Activated CD8-positive, alpha-beta memory T cell treated with anti-CD3 and anti-CD28 coated beads, Interleukin-2, amount 50 U/mL, for 4 hours (primary cell): ENCODE measurements at places on chromosomes 5 and 9.
A peak's percentile ranks its signal among the peaks of the same experiment; 100 is the strongest.

GRCh38 chr9:20112205-20112783 is 323.5 kb upstream of the SLC24A2 start:
- no peak for DNase-seq

GRCh38 chr5:150660108-150660831 is 781 bp upstream of the MYOZ3 start:
- DNase-seq: no peak

- no peak for DNase-seq
Measured at GRCh38 chr9:128043467-128043868, 23.7 kb downstream of the NAIF1 start.

- DNase-seq: no peak
Measured at GRCh38 chr9:98654247-98654646, 54.5 kb downstream of the GABBR2 start.

- DNase-seq: no peak
Measured at GRCh38 chr5:86971034-86971571, 296.6 kb upstream of the RASA1 start.

GRCh38 chr5:168513861-168514428 is 15.2 kb upstream of the FBLL1 start:
- DNase-seq: no peak

DNA sequence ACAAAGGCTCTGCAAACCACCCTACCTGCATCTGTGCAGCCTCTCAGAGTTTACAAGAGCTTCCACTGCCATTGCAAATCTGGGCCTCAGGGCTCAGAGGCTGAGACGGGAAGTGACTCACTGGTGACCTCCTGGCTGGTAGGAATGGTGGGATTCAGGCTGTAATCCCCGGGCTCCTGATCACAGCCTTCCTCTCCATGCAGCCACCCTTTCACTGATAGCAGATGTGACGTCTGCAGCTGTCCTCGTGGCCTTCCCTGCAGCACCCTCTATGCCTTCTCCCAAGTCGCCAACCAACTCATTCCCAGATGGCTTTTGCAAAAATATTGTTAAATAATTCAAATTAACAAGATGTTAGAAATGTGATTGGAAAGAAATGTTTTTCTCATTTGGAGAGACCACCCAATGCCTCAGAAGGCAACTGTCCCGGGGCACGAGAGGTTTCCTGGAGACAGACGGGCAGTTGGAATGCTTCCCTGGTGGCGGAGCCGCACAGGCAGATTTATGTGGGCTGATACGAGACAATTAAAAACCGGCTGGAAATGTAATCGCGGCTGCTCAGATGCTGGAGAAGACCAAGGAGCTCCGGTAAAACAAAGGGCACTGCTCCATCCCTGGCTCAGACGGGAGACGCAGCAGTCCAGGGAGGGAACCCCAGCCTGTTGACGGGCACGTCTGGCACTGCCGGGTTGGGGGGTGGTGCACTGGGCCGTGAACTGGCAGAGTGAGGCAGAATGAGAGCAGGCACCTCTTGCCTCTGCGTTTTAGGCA is 34.4 kb upstream of the SLC25A51 start:
- DNase-seq: no peak

DNA sequence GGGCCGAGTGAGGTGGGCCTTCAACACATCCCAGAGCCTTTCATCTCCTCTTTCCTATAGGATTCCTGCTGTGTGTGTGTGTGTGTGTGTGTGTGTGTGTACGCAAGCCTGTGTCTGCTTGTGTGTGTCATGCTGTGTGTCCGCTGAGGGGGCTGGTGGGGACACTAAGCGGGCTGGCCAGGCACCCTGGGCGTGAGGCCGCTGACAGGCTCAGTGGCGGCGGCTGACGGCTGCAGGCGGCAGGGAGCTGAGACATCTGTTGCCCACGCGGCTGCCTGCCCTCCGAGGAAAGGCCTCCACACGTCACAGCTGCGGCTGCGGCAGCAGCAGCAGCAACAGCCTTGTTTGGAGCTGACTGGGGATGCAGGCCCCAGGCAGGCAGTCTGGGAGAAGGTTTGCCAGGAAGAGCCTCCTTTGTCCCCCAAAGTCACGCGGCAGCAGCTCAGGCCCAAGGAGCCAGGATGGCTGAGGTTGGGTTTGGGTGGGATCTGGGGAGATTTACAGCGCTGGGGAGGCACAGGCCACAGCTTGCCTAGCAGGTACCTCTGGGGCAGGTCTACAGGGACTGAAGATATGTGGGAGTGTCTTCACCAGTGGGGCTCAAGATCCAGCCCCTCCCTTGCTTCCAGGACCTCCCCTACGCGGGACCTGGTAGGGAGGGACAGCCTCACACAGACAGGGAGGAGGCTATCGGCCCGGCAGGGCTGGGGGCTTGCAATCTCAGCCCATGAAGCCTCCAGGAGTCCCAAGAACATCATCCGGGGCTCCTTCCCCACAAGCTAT is 1.8 kb downstream of the PDLIM4 start:
- peak; percentile 9 for DNase-seq

DNA sequence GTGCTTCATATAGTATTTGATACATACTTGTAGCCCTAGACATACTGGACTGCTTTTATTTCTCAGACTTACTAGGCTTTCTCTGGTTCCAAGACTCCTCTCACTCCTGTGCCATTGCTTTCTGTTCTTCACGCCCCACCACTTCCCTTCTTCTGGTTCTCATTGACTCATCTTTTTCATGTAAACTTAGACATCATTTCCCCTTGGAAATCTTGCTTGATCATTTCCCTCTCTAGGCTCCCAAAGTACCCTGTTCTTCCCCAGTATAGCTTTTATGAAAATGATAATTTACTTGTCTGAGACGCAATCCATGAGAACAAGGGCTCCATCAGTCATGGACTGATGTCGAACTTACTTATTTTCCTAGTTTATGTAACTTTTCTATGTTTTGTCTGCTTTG is 83.5 kb downstream of the TLR4 start:
- DNase-seq: no peak

DNA sequence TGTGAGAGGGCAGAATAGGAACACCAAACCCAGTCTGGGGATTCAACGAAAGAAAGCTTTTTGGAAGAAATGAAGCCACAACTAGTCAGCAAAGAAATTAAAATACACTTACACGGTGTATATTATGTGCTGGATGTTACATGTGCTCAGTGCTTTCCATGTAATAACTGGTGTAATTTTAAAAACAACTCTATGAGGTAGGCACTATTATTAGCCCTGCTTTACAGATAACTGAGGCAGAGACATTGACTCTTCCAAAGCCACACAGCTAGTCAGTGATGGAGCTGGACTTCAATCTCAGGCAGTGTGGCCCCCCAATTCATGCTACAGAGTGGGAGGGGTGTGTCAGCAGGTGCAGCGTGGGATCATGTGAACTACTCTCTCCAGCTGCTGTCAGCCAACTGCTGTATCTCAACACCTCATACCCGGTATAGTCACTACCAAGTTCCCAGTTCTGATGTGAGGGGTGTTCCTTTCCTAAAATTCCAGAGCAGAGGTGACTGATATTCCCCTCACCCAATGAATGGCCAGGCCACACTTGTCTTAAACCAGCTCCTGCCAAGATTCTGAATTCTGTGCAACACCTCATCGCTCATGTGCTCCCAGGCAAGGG is 33.8 kb upstream of the TJP2 start:
- no peak for DNase-seq

GRCh38 chr9:16386007-16386826 is 484.3 kb downstream of the BNC2 start:
- DNase-seq: no peak

DNA sequence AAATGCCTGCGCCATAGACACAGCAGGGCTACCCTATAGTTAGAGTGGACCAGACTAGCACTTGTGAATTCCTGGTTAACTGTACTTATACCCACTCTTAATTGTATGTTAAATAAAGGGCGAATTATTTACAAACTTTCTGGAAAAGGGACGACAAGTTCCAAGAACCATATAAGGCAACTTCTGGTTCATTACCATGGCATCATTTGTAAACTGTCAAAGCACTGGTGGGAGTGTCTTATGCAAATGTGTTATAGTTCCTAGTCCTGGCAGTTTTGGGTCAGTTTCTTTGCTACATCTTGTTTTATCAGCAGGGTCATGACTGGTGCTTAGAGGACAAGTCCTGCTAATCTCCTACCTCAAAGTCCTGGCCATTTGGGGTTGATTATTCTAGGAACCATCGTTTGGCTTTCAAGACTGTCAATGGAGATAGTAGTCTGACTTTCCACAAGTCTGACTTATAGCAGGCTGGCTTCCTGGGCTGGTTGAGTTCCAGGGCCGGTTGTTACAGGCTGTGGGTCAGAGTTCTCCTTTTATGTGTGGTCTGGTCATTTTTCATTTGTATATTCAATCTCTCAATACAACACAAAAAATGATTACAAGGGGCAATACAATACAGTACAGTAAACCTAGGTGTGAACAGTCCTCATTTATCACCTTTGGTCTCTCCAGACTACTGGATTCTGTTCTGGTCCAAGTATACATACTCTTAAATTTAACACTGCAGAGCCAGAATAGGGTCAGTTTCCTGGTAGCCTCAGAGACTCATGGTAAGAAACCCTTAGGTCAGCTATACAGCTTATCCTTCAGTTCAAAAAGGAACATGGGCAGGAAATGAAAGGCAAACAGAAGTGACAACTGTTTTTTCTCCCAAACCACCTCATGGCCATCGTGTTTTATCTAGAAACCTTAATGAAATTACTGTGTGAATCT is 8.3 kb upstream of the CFAP95 start:
- DNase-seq: no peak
